ENCODE measurements at places on chromosomes 6 and 20.

DNA sequence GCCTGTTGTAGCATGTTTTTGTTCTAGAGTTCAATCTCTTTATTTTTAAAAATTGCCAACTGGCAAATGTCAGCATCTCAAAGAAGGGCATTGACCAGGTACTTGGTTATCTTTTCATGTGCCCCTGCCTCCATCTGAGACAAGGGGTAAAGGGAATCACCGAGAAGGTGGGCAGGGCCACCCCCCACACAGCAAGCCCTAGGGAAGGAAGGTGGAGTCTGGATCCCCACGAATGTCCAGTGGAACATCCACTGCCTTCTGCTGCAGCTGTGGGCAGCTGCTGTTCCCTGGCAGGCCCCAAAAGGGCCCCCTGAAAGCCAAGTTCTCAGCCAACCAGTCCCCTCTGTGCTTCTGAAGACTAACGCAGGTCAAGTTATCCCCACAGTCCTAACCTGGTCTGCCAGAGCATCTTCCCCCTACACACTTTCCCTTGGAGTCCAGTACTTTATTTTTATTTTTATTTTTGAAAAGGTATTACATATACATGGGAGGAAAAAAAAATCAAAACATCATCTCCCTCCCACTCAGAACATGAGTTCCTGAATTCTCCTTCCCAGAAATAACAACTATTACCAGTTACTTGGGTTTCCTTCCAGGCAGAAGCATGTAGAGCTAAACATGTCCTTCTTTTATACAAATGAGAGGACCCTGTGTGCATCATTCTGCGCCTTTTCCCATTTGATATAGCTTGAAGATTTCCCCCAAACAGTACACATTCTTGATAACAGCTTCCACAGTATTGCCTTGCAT, 253.7 kb downstream of the MAFB start:
- DNase-seq, result no peak

GRCh38 chr6:90351696-90352095, 55.1 kb upstream of the BACH2 start:
- DNase-seq, result no peak

GRCh38 chr6:71906813-71907212, 20.5 kb downstream of the RIMS1 start:
- no peak for DNase-seq

DNA sequence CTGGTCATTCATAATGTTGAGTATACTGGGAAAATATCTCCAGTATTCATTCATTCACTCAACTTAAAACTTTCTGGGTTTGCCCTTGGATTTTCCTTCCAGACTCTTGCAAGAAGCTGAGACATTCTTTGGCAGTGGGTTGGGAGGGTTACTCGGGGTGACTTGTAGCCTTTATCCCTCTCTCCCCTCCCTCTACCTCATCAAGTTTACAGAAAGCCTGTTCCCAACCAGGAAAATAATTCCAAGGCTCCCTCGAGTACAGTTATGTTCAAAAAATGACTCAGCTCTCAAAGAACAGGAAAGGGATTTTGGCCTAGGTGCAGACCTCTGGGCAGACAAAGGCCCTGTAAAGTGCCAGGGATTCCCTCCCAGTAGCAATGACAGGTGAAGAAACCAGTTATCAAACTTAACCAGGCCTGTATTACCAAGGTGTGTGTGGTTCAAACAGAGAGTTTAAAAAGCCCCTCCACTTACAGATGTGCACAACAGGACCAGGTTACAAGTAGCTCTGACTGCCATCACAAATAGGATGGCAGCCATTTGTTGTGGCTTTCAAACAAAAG, 22.2 kb downstream of the FKBP1A start:
- no peak for DNase-seq

- DNase-seq, result no peak
These were observed 227.4 kb downstream of the LRFN2 start for GRCh38 chr6:40359808-40360207.

GRCh38 chr6:112640891-112641290, 293.8 kb downstream of the RFPL4B start:
- no peak for DNase-seq
